ENCODE measurements at places on chromosomes 16 and 17.

- H3K27me3 ChIP-seq = no peaks in the 10 kb centered on the region
- H3K36me3 ChIP-seq = no peaks in the 10 kb centered on the region
- no peak for DNase-seq
- no peaks in the 10 kb centered on the region for H3K4me1 ChIP-seq
- no peak overlapping the region for H3K4me3 ChIP-seq
- no peak overlapping the region for H3K27ac ChIP-seq
Observed at GRCh38 chr16:35302859-35303258, 1843.4 kb downstream of the TP53TG3F start.

DNA sequence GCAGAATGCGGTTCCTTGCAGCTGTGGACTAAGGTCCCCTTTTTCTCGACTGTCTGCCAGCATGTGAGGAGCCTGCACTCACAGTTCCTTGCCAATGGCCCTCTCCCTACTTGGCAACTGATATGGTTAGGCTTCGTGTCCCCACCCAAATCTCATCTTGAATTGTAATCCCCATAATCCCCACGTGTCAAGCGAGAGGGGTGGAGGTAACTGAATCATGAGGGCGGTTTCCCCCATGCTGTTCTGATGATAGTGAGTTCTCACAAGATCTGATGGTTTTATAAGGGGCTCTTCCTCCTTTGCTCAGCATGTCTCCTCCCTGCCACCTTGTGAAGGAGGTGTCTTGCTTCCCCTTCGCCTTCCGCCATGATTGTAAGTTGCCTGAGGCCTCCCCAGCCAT lies 19.9 kb downstream of the CIAPIN1 start:
- peaks cover 3% of the 10 kb centered on the region for H3K4me1 ChIP-seq
- H3K36me3 ChIP-seq = peaks cover 39% of the 10 kb centered on the region
- no peaks in the 10 kb centered on the region for H3K27me3 ChIP-seq
- H3K27ac ChIP-seq = no peak overlapping the region
- DNase-seq = peak; percentile 17
- no peak overlapping the region for H3K4me3 ChIP-seq

DNA sequence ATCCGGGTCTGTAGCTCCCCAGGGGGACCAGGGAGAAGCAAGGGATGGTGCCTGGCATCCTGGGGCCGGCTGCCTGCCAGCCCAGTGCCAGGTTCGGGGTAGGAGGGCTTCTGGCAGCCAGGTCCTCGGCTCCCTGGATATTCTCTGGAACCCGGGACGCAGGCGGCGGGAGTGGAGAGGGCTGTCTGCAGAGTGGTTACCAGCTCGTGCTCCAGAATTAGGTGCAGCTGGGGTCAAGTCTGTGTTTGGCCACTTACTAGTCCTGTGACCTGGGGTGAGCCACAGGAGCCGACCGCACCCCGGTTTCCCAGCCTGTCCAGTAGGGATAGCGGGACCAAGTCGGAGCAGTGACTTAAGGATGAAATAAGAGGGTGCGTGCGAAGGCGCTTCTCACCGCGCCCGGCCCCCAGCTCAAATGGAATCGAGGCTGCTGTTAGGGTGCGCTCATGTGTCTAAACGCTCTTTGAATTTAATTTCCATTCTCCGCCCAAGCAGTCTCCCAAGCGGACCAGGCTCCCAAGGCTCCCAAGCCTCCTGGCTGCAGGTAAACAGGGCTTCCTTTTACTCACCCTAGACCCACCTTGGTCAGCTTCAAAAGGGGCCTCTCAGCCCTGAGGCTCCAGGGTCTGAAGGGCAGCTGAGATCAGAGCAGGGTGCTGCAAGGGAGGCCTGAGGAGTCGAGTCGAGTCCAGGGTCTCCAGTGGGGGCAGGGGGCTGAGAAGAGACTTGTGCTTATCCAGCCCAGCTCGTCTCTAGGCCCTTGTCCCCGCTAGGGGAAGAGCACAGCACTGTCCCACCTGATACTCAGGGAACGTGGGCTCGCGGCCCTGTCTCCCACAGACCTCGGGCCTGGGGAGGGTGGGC lies 28.3 kb upstream of the ZNF469 start:
- no peak overlapping the region for H3K4me3 ChIP-seq
- DNase-seq = no peak
- H3K27me3 ChIP-seq = no peaks in the 10 kb centered on the region
- no peak overlapping the region for H3K27ac ChIP-seq

DNA sequence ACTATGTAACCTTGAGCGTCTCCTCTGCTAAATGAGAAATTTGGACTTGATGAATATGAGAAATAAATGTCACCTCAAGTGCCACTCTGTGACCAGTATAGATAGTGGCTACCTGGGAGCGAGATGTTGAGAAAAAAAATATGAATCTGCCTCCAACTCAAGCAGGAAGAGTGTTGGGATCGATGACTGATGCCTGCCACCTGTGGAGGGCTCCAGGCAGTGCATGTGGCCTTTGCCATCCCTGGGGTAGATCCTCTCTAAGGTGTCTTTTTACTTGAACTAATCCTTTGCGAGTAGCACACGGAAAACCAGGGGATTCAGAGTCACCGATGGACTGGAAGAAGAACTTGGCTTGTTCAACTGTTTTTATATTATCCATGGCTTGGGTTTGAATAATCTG lies 9.4 kb downstream of the CCDC182 start:
- no peaks in the 10 kb centered on the region for H3K36me3 ChIP-seq
- no peak overlapping the region for H3K4me3 ChIP-seq
- H3K27me3 ChIP-seq = no peaks in the 10 kb centered on the region

GRCh38 chr16:65876624-65877023 lies 489.9 kb upstream of the CDH5 start:
- no peak overlapping the region for H3K4me3 ChIP-seq
- H3K36me3 ChIP-seq = no peaks in the 10 kb centered on the region
- H3K27me3 ChIP-seq = no peaks in the 10 kb centered on the region
- DNase-seq = no peak
- H3K4me1 ChIP-seq = no peaks in the 10 kb centered on the region
- H3K27ac ChIP-seq = no peak overlapping the region
